ENCODE measurements at places on chromosomes 1 and 21.

DNA sequence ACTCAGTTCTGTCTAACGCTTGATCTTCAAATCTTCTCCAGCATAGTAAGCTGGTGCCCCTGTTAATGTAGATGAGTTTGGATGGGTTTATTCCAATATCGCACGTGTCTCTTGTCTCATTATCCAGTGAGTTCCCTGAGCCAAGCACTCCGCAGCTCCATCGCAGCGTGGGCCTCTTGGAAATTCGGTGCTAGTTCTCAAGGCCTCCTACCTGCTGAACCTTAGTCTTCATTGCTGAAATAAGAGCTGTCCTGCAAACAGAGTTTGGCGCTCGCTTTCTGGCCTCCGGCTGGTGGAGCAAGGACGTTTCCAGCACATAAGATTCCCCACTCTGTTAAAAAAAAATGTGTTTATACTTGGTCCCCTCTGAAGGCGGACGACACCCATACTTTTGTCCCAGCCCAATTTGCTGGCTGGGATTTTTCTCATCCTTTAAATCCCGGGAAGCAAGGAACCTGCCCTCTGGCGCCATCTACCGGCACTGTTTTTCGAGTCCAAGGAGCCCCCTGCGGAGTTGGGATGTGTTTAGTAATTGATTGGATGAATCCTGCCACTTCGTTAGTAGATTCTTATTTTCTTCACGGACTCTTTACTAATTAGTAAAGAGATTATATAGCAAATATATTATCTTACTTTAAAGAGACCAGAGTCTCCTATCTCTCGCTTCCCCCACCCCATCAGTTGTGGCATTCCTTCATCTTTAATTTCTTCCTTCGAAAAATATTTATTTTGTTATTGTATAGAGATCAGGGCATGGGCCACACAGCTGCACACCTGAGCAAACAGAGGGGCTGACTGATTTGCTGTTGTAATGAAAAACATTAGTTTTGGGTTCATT, 14.7 kb downstream of the JUN start:
- no peak for DNase-seq

- DNase-seq = no peak
These were observed 35.6 kb upstream of the SLC16A1 start for GRCh38 chr1:112991402-112992120.

DNA sequence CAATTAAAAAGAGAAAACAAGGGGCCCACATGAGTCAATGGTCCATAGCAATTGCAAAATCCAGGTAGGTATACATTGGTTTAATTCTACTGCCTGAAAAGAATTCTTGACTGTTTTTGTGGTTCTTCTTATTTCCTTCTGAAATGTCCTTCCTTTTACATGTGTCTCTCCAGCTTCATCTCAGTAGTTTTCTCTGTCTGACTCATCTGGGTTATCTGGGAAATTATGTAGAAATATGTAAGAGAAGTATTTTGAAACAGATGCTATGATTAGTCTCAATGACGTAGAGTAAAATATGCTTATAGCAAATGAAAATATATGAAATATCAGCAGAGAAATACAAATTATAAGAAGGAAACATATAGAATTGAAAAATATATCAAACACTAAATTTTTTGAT, 953.2 kb downstream of the BRINP3 start:
- DNase-seq = no peak

DNA sequence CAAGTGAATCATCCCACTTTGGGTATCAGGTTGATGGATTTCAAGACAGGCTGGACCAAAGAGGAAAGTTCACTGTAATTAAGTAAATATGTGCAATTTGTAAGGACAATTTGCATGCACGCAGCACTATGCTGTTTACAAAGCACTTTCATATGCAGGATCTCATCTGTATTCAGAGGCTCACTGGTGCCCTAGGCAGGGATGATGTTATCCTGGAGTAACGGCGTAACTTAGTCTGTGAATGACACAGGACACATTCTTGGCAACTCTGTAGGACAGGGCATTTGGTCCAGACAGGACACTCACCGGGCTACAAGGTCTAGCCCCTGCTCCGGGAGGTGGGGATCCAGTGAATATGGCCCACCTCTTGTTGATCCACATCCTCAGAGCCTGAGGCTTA, 365.4 kb upstream of the DUSP10 start:
- DNase-seq = no peak

DNA sequence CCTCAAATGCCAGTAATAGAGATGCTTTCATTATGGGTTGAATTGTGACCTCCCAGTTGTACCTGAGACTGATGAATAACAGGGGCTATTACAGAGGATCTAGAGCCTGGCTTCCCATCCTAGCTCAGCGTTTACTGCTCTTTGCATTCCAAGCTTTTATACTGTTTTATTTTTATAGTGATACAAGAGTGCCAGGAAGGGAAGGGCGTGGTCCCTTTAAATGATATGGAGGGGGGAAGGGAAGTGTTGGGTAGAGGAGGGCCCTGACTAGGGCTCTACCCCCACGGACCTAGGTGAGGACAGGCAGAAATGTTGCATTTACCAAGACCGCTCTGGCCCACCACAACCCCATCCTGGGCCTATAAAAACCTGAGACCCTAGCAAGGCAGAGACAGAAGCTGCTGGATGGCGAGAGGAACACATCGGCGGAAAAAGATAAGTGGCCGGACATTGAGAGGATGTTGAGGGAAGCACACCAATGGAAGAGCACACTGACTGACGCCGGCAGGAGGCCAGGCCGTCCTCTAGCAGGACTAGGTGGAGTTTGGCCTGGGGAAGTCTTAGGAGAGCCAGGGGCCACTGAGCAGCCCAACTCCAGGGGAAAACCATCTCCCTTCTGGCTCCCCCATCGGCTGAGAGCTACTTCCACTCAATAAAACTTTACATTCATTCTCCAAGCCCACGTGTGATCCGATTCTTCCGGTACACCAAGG, 1025.9 kb downstream of the TTLL7 start:
- no peak for DNase-seq

DNA sequence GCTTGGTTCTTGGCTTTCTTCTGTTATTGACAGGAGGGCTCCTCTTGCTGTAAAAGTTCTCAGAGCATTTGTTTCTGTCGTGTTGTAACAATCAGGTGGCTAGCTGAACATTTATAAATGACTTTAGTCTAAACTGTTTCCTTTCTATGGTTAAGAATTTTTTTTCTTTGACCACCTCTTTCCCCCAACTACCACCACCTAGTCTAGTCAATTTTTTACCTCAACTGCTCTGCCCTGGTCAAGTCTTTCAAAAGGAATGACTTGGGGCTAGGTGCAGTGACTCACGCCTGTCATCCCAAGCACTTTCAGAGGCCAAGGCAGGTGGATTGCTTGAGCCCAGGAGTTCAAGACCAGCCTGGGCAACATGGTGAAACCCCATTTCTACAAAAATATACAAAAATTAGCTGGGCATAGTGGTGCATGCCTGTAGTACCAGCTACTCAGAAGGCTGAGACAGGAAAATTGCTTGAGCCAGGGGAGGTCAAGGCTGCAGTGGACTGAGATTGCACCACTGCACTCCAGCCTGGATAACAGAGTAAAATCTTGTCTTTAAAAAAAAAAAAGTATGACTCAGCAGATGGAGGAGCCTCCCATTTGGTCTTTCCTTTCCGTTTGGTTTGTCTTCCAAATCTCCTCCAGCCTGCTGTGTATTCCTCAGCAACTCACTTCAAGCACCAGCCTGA, 40.7 kb downstream of the MAP3K21 start:
- DNase-seq = no peak

DNA sequence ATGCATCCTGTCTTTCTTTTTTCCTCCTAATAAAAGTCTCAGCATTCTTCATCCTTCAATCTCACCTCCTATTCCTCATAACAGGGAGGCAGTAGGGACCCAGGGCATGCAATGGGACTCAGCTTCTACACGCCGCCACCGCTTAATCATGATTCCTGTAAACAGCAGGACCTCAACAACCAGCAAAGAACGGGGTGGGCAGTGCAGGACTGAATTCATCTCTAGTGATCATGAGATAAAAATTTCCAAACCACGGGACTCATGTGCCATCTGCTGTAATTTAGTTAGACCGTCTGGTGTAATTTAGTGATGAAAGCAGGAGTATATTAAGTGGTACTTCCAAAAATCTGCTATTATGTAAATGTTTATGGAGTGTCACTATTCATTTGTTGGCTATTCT, 5.4 kb downstream of the PRAMEF12 start:
- no peak for DNase-seq

GRCh38 chr1:35386290-35386689, 117.8 kb downstream of the ZMYM4 start:
- DNase-seq = no peak

DNA sequence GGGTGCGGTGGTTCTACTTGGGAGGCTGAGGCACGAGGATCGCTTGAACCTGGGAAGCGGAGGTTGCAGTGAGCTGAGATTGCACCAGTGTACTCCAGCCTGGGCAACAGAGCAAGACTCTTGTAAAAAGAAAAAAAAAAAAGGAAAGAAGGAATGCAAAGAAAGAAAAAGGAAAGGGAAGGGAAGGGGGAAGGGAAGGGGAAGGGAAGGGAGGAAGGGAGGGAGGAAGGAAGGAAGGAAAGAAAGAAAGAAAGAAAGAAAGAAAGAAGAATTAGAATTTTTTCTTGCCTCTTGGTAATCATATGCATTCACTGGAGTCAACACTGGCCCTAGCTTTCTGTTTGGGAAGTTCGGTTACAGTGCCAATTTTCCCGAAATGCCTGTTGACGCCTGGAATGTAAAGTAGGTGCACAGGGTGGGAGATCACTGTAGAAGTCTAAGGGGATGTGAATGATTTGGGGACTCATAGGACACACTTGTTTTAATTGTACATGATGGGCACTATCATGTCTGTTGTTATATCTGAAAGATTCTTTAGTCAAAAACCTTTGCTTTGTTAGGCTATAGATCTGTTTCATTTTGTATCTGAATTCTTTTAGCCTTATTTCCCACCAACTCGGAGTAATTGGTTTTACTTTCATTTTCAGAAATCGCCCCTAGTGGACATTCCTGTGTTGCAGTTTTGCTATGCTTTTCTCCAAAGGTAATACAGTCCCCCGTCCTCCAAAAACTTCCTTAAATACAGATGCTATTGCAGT, 59.8 kb upstream of the MORC3 start:
- peak; percentile 67 for DNase-seq

GRCh38 chr1:236829085-236829484, 34.0 kb downstream of the MTR start:
- DNase-seq = no peak

DNA sequence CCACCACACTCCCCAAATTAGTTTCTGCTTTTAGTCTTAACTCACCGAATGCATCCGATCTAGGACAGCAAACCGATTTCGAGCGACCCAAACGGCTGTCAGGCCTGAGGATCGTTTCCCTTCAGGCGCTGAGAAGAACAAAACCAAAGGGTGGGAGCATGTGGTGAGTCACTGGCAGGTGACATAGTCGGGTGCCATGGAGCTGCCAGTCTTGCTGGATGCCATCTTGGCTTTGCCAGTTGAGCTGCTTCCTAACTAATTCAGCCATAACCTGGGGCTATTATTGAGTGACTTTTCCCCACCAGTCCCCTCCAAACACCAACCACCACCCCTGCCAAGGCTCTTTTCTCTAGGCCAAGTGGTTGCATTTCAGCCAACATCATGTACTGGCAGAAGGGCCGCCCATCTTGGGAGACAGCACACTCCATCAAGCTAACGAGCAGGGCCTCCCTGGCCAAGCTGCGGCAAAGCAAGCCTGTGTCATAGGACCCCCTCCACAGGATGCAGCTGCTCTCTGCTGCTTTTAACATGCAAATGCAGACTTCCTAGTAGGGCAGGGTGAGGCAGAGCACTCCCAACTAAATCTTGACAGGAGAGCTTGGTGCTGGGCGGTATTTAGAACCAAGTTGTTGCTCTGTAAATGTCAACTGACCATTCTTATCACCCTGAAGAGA, 22.3 kb upstream of the PEX19 start:
- DNase-seq = no peak

- no peak for DNase-seq
These were observed 35.2 kb downstream of the NVL start for GRCh38 chr1:224294775-224295174.

DNA sequence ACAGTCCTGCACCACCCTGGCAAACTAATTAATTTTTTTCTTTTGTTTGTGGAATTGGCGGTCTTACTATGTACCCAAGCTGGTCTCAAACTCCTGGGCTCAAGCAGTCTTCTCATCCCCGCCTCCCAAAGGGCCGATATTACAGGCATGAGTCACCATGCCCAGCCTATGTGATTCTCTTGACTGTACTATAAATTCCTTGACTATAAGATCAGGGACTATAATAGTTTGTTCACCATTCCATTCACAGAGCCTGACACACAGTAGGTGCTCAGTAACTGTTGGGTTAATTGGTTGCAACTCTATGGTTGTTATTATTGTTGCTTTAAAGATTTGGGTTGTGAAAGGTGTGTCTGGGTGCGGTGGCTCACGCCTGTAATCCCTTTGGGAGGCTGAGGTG, 17.2 kb downstream of the DAP3 start:
- DNase-seq = no peak

DNA sequence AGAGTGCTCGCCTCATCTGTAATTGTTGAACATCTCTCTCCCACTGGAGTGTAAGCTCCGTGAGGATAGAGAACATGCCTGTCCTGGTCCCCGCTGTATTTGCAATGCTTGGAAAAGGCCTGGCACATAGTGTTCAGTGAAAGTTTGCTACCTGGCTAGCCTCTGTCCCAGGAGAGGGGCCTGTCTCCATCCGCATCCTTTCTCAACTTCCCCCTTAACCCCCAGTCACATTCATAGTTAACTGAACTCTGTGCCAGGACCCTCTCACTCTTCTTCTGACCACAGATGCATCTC, 15.2 kb downstream of the SPOCD1 start:
- no peak for DNase-seq

- DNase-seq = no peak
These were observed 131.2 kb downstream of the TGFB2 start for GRCh38 chr1:218476385-218476784.

DNA sequence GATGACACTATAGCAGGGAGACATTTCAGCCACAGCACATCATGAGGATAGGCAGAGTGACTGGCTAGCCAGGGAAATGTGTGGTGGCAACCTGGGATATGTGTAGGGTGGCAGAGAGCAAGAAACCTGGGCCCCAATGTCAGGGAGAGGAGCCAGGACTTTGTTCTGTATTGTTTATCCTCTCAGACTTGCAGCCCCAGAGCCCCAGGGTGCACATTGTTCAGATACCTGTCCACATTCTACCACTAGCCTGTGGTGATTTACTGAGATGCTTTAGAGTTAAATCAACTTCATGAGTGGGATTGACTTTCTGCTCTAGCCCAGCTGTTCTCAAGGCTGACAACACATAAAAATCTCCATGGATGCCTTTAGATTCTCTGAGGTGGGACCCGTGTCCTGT, 61.5 kb downstream of the MAB21L3 start:
- no peak for DNase-seq

GRCh38 chr1:66316464-66317247, 217.3 kb upstream of the SGIP1 start:
- DNase-seq = no peak

GRCh38 chr1:208336137-208336518, 91.9 kb upstream of the PLXNA2 start:
- no peak for DNase-seq

GRCh38 chr1:924656-925560, 1.2 kb downstream of the SAMD11 start:
- DNase-seq = no peak

DNA sequence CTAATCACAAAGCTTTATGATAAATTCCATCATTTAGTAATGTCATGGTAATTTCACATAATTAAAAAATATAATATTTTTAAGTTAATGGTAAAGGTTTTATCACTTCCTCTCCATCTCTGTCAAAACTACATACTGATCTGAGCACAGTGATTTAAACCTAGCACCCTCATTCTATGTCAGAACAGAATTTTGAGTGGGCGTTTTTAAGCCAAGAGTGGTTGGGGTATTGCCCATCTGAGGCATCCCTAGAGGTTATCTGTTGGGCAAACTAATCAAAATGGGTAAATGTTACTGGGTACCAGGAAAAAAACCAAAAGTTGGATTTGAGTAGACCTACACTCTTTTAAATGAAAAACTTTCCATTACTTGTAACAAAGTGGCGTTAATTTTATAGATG, 100.7 kb upstream of the GFI1 start:
- no peak for DNase-seq

Measured in CD4-positive, alpha-beta memory T cell (primary cell).